ENCODE measurements at places on chromosomes 2 and 18.

- DNase-seq, result no peak
These were observed 20.0 kb upstream of the NFE2L2 start for GRCh38 chr2:177284531-177284930.

- no peak for DNase-seq
These were observed 179.1 kb downstream of the ETAA1 start for GRCh38 chr2:67576226-67576625.

- peak; percentile 51 for DNase-seq
These were observed 28.5 kb downstream of the ST8SIA5 start for GRCh38 chr18:46728219-46728930.

DNA sequence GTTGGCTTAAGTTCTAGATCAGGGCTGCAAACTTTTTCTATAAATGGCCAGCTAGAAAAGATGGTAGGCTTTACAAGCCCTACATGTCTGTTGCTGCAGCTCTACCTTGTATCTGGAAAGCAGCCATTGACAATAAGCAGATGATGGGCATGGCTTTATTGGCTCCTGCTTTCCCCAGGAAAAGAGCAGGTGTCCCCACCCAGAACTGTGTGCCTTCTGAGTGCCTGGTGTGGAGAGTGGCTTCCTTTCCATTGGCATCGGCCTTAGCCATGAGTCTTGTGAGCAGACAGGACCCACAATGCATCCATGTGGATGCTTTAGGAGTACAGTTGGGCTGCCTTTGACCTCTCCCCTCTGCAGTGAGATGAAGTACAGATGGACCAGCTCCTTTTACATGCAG is 120.2 kb downstream of the CD8B2 start:
- no peak for DNase-seq

DNA sequence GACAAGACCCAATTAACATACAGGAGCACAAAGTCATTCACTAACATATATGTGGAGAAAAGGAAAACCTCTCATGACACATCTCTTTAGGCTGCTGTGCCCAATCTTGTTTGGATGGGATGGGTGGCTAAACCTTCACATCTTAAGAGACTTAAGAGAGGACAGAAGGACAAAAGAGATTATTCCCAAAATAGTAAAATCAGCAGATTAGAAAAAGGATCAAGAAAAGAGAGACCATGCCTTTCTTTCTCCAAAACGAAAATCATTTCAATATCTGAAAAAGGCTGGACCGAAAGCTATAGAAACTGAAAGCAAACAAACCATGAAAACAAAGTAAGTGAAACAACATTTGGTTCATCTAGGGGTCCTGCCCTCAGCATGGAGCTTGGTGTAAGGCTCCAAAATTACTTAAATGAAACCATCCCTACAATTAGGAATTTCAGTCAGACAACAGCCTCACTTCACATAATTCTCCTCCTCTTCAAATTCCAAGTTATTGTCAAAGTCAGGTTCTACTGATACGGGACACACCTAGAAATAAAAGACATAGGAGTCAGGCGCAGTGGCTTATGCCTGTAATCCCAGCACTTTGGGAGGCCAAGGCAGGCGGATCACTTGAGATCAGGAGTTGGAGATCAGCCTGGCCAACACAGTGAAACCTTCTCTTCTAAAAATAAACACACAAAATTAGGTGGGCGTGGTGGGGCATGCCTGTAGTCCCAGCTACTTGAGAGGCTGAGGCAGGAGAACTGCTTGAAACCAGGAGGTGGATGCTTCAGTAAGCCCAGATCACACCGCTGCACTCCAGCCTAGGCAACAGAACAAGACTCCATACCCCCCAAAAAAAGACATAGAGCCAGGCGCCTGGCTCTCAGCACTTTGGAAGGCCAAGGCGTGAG is 5.2 kb downstream of the STARD7 start:
- no peak for DNase-seq
